ENCODE measurements at places on chromosomes 16 and 17. TPM values are rescaled to one million over a fixed set of nuclear protein-coding genes. Genes with fewer than 3 reads are reported as not detected.

DNA sequence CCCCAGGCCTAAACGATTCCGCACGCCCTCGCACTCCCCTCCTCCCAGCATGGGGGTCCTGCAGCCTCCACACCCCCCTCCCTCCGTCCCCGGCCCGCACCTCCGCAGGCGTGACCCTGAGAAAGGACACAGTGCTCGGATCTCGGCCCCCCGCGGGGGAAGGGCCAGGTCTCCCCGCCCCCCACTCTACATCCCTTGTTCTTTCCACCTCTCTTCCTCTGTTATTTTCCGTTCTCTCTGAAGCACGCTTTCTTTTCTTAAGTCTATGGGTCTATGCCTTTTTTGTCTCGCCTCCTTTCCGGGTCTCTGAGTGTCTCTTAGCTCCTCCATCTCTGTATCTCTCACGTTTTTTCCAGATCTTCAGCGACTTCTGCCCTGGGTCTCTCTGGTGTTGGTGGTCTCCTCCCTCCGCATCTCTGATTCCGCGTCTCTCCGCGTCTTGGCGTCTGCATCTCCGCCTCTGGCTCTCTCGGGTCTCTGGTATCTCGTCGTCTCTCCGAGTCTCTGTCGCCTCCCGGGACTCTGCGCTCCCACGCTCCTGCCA lies 2.1 kb upstream of the HES7 start:
- ATAC-seq = no peak

DNA sequence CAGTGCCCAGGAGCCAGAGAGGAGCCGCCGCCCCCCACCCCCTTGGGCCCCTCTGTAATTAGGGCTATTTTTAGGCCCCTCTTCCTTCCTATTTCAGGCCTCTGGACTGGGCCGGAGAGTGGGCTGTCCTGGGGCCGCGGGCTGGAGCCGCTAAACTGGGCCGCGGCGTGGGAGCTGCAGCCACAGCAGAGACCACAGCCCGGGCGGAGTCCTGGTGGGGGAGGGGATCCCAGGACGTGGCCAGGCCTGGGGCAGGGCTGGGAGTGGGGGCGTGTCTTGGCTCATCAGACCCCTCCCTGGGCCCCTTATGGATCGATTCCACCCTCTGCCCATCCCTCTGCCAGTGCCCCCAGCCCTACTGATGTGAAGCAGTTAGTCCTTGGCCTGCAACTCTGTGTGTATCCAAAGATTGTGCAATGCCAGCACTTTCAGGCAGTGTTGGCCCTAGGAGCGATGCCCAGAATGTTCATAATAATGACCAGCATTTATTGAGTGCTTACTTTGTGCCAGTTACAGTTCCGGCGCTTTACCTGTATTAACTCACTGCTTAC lies 15.0 kb upstream of the TAC4 start:
- no peak for ATAC-seq

DNA sequence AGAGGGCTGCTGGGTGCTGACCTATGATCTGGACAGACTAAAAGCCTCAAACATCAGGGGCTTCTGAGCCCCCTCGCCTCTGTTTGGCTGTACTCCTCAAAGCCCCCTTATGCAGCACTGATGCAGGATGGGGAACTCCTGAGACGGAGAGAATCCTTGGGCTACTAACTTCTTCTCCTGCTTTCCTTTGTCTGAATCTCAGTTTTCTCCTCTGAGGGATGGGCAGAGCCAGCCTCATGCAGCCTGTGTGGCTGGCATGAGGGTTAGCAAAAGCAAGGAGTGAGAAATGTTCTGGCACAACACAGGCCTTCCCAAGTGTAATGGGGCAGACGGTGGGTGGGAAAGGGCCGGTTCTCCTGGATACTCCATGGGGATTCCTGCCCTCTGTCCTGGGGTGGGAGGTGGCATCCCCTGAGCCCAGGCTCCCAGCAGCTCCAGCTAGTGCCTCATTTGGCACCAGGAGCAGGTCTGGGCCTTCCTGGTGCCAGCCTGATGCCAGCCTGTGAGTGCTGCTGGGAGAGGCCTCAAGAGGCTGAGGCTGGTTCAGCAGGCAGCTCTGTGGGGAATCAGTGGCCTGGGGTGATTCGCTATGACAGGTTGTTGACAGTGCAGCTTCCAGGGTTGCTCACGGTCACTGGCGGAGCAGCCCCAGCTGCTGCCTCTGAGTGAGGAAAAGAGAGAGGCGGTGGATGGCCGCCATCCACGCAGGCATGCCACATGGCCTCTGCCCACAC lies 4.0 kb upstream of the BRD7 start:
- peak; percentile 71 for ATAC-seq

DNA sequence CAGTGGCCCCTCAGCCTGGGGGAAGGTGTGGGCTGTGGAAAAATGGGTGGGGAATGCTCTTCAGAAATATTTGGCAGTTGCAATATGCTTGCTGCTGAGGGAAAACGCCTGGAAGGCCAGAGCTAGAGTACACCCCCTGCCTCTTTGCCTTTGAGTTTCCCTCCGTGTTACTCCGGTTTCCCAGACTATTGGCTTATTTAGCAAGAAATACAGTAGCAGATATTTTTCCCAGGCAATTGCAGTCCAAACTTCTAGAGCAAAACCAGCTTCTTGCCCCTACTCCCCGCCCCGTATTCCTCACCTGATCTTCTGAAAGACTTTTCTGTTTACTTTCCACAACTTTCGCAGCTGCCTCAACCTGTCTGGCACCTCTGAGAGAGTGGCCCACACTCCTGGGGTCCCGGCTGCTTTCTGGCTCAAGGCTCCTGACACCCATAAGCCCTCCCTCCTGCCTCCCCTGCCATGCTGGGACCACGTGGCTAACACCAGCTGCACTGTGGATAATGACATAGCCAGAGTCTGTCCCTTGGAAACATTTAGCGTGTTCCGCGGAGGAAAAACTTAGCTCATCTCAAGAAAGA lies 45.8 kb upstream of the HELZ start:
- no peak for ATAC-seq

- no peak for ATAC-seq
Observed at GRCh38 chr16:88582912-88583575, 12.8 kb downstream of the ZC3H18 start.

Gene PLLP
- total RNA-seq = 8.4 TPM

GRCh38 chr16:54462771-54463170 lies 176.2 kb upstream of the IRX3 start:
- no peak for ATAC-seq

Gene KRT39
- total RNA-seq = not detected

Gene DERL2
- 23.8 TPM for total RNA-seq

- no peak for ATAC-seq
Observed at GRCh38 chr17:40623419-40624210, 24.0 kb downstream of the SMARCE1 start.

GRCh38 chr17:75642182-75642783 lies 9.0 kb downstream of the SMIM5 start:
- ATAC-seq = no peak

DNA sequence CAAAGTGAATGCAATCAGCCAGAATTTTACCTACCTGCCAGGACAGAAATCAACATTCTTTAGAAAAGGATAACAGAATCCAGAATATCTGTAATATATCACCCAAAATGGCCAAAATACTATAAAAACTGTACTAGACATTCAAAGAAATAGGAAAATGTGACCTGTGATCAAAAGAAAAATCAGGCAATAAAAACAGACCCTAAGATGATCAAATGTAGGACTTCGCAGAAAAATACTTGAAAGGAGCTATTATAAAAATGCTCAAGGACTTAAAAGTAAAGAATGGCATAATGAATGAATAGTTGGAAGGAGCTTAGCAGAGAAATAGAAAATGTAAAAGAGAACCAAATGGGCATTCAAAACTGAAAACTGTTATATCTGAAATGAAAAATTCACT lies 4.1 kb downstream of the LPCAT2 start:
- ATAC-seq = no peak

DNA sequence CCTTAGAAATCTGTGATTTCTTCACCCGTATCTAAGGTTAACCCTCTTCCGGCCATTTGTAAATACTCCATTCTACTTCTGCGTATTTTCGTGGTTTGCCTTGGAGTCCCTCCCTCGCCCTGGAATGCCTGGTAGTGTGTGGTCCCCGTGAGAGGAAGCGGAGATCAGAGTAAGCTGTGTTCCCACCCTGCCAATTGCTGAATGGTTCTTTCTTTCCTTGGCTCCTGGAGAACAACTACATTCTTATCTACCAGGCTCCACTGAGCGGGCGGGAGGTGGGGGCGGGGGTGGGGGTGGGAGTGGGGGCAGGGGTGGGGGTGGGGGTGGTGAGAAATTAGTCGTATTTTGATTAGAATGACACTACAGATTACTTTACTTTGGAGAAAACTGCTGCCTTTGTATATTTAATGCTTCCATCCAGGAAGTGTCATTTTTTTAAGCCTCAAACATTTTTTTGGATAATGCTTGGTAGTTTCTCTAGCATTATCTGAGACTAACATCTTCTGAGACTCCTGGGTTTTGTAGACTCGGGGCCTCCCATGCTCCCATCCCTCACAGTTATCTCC lies 20.9 kb upstream of the FASN start:
- no peak for ATAC-seq

DNA sequence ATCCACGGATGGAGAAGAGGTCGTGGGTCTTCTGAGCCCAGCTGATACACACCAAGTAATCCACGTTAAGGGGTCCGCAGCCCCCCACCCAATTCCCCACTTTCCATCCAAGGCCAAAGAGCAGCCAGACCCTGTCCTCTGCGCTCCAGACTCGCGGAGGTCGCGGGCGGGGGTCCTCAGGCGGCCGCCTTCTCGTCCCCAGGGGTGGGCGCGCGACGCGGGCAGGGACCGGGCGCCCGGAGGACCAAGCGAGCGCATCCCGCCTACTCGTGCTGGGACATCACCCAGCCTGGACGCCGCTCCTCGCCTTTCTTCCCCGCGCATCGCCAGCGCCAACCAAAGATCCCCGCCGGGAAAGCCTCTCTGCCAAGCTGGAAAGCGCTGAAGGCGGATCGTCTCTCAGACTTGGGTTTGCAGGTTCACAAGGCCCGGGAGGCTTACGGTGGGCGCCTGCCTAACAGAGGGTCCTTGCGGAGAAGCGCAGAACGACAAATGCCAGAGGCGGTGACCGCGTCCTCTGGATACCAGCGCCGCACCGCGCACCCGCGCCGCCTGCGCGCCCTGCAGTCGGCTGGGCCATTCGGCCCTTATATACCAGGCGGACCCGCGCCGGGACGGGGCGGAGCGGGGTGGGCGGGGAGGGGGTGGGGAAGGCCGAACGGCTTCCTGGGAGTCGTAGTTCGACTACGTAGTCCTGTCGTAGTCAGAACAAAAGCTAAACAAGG lies 471.6 kb downstream of the SOX9 start:
- peak; percentile 73 for ATAC-seq

DNA sequence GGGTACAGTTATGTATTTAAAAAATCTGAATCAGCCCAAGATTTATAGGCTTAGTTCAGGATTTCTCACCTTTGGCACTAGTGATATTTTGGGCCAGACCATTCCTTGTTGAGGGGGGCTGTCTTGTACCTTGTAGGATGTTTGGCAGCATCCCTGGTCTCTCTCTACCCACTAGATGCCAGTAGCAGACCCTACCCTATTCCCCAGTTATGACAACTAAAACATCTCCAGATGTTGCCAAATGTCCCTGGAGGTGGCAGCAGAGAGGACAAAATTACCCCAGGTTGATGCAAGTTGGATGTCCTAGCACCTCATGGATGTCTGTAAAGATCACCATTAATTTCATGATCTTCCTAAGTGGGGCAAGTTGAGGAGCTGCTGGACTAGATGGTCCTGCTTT lies 45.8 kb downstream of the SYT17 start:
- ATAC-seq = no peak

GRCh38 chr16:70433458-70434103 lies 5.3 kb downstream of the ST3GAL2 start:
- peak; percentile 65 for ATAC-seq

Gene TBX2
- total RNA-seq = 33.6 TPM

DNA sequence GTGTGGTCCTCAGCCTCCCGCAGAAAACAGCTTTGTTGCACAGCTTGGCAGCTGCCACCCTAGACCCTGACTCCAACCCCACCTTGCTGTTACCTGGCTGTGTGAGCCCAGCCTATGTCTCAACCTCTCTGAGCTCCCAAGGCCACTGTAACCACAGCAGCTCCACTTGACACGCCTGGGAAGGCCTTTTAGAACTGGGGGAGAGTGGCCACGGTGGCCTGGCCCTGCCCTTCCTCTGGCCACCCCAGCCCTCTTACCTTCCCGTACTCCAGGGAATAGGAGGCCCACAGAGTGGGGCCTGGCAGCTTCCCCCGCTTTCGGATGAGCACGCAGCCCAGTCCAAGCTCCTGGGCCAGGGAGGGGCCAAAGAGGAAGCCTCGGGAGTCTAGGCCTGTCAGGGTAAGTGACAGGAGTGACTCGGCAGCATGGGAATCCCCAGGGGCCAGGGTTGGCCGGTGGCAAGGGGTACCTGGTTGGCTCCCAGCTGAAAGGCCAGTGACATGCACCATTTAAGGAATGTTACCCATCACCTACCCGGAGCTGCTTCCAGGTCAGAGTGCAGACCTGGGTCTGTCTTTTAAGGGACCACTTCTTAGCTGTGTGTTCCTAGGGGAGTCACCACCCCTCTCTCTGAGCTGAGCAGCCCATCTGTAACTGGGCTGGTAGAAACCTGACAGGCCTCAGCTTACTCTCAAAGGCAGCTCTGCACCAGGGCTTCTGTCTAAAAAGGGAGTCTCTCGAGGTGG lies 1.4 kb downstream of the APRT start:
- no peak for ATAC-seq

Gene MYO15A
- total RNA-seq = 1.2 TPM

GRCh38 chr17:68564415-68565111 lies 36.6 kb downstream of the FAM20A start:
- no peak for ATAC-seq

Gene TOX3
- not detected for total RNA-seq

DNA sequence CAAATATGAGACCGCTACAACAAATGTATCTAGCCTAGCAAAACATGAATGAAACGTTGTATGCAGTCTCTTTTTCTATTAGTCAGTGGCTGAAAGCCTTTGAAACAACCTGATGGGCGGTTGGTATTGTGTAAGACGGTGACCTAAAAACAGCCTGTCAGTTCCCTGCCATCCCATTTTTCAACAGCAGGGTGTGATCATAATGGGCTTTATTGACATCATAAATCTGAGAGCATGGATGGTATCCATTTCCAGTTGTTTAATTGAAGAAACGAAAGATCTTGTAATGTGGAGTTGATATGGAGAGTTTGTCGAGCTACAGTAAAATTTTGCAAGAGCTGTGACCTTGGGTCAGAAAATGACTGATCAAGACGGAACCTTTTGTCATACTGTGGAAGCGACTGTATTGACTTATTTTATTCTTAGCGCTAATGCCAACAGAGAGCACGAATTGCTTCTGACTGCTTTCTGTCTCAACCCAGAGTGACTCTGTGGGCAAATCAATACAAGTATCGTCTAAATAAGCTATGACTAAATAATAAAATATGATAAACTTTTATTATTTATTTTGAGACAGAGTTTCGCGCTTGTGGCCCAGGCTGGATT lies 12.3 kb upstream of the MEIOB start:
- no peak for ATAC-seq

DNA sequence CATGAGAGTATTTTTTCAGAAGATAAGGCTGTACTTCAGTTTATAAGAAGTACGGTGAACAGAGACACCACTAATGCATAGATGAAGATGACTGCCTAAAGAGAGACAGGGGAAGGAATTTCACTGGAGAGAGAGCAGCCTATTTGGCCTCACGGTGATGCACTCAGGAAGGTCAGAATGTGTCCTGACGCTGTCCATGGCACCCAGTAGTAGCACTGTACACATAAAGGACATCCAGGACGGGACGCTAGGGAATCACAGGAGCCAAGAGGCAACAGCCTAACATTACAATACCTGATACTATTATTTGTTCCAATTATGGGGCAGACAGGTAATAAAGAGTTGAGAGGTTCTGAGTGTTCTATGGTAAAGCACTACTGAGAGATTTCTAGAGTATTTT lies 24.9 kb upstream of the LRRC37A start:
- ATAC-seq = no peak

- no peak for ATAC-seq
Observed at GRCh38 chr17:64261417-64262145, 1.5 kb downstream of the TEX2 start.
